ENCODE measurements at places on chromosomes 16 and 17.
A peak's percentile ranks its signal among the peaks of the same experiment; 100 is the strongest.

DNA sequence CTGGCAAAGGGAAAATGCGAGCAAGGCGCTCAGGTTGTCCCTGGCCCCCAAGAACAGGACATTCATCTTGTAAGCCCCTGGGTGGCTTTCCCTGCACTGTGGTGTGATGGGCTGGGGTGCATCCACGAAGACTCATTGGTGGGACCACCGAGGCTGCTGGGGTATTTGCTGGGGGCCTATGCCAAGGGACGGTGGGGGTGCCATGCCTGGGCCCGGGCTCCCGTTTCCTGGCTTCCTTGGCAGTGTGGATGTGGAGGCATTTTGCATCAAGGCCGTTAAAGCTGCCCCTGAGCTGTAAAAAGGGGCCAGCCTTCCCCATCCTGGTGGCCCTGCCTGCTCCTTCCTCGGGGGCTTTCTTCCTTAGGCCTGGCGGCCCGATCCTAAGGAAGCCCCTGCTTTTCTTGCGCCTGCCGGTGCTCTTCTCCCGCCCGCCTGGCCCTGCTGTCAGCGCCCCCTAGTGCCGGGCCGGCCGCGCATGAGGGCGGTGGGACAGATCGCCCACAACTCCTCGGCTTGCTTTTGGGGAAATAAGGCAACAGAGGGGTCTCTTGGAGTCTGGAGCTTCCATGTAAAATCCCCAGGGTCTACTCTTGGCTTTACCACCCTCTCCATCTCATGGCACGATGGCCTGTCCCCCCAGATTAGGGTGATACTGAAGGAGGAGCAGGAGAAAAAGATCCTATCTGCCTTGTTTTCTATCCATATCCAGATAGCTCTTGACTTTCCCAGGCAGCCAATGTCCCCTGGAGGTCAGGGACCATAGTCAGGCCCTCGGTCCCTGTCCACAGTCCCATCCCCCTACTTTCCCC lies 9.8 kb upstream of the TBX2 start:
- peak; percentile 76 for DNase-seq
- H3K27ac ChIP-seq, result no peak overlapping the region
- no peaks in the 10 kb centered on the region for H3K36me3 ChIP-seq
- H3K4me3 ChIP-seq, result peak overlapping the region; percentile 31
- H3K27me3 ChIP-seq, result peaks cover 54% of the 10 kb centered on the region

- peak overlapping the region; percentile 86 for H3K27ac ChIP-seq
- peaks cover 45% of the 10 kb centered on the region for H3K4me1 ChIP-seq
- peaks cover 16% of the 10 kb centered on the region for H3K27me3 ChIP-seq
- peaks cover 3% of the 10 kb centered on the region for H3K36me3 ChIP-seq
- no peak overlapping the region for H3K4me3 ChIP-seq
These were observed 21.2 kb downstream of the PDILT start for GRCh38 chr16:20383106-20384029.

- no peak for DNase-seq
- no peak overlapping the region for H3K4me3 ChIP-seq
- no peaks in the 10 kb centered on the region for H3K27me3 ChIP-seq
- no peaks in the 10 kb centered on the region for H3K36me3 ChIP-seq
- H3K27ac ChIP-seq, result no peak overlapping the region
These were observed 11.3 kb upstream of the NFAT5 start for GRCh38 chr16:69554495-69554894.

- no peaks in the 10 kb centered on the region for H3K4me1 ChIP-seq
- H3K27me3 ChIP-seq, result no peaks in the 10 kb centered on the region
- no peak for DNase-seq
- H3K27ac ChIP-seq, result peak overlapping the region; percentile 19
- no peaks in the 10 kb centered on the region for H3K36me3 ChIP-seq
These were observed 977.2 kb downstream of the CDH11 start for GRCh38 chr16:64144617-64145016.

DNA sequence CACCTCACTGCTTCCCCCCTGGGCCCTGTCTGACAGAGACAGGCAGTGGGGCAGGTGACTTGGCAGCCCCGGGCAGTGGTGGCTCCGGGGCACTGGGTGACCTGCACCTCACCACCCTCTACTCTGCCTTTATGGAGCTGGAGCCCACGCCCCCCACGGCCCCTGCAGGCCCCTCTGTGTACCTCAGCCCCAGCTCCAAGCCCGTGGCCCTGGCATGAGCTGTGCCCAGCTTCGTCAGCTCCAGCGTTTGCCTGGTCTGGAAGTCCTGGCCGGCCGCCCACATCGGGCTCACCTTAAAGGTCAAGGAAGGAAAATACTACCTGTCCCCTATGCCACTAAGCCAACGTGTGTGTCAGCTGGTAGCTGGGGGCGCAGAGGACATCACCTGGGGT lies 15.2 kb downstream of the UNC119 start:
- no peaks in the 10 kb centered on the region for H3K36me3 ChIP-seq
- H3K27me3 ChIP-seq, result peaks cover 4% of the 10 kb centered on the region

Measured in neural crest cell (in vitro differentiated cells).